ENCODE measurements at places on chromosomes 5 and 9. TPM values are rescaled to one million over a fixed set of nuclear protein-coding genes. Genes with fewer than 3 reads are reported as not detected.
A peak's percentile ranks its signal among the peaks of the same experiment; 100 is the strongest.

DNA sequence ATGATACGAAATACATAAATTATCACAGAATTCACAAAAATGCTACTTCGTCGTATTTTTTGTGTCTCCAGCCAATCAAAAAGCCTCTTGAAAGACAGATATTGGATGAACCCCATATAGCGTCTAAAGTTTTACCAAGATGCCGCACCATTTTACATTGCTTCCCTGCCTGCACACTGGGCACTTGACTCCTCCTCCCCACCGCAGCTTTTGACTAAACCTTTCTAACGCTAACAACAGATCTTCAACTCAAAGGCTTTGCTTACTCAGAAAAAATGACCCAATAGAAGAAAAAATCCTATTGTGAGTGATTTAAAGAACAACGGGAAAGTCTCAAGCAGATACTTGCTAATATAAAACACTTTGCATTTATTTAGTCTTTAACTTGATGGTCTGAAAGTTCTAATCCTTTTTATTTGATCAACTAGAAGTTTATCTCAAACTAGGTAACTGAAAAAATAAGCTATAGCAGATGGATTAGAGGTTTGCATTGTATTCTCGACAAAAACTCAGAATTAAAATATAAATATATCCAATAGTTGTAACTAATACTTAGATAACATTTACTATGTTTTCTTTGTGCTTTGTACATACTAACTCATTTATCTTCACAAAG, 609.1 kb upstream of the DMAC1 start:
- H3K27ac ChIP-seq = no peak overlapping the region
- H3K27me3 ChIP-seq = no peaks in the 10 kb centered on the region
- H3K4me3 ChIP-seq = no peak overlapping the region
- no peaks in the 10 kb centered on the region for H3K36me3 ChIP-seq

GRCh38 chr9:72304538-72304937, 60.5 kb downstream of the ZFAND5 start:
- no peaks in the 10 kb centered on the region for H3K36me3 ChIP-seq
- peak overlapping the region; percentile 25 for H3K4me3 ChIP-seq
- no peak for DNase-seq
- no peaks in the 10 kb centered on the region for H3K27me3 ChIP-seq

- no peaks in the 10 kb centered on the region for H3K36me3 ChIP-seq
- peak within 1 kb of the TSS; percentile 99 for H3K4me3 ChIP-seq
- peak within 1 kb of the TSS; percentile 86 for H3K27ac ChIP-seq
These were observed at the start of gene PCBD2 for GRCh38 chr5:134904610-134905245. PCBD2 (plus strand) TSS chr5:134905131; CDS start chr5:134905140, 9 bp downstream.

FXN gene
- total RNA-seq = 19.5 TPM

DNA sequence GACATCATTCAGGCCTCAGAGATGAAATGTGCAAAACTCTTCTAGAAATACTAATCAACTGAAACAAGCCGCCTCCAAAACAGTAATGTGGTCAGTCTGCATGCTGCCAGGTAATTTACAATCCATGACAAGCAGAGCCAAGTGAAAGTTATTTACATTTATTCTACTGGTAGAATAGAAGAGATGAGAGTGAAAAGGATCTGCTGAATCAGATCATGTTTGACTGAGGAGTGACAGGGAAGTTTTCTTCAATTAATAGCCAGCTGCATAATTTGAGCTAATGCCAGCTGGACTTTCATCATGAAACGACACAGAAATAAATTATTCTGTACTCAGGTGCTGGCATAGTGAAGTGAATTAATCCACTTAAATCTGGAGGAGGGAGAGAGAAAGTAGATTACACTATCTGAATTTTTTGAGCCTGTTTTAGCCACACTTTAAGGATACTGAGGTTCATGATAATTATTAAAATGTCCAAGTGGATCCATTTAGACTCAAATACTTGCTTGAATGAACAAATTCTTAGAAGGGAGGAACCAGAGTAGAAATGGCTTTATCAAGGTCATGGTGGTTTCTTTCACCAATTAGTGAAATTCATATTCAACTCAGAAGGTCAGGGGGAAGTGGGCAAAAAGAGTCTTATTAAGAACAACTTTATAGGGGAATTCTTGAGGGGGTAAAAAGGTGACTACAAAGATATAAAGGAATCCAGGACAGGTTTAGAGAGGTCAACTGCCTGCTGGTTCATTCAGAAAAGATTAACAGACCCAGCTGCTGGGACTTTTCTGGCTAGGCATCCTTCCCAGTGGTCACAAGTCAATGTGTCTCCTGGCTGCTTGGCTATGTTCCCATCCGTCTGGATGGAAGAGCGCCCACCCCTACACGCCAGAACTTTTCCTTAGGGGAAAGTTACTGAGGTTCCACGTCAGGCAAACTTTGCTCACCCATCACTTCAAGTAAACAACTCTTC, 350.4 kb downstream of the PDE4D start:
- H3K36me3 ChIP-seq = no peaks in the 10 kb centered on the region
- H3K4me3 ChIP-seq = no peak overlapping the region
- peak overlapping the region; percentile 35 for H3K27ac ChIP-seq
- no peaks in the 10 kb centered on the region for H3K27me3 ChIP-seq
- no peak for DNase-seq
- peaks cover 37% of the 10 kb centered on the region for H3K4me1 ChIP-seq

- H3K27ac ChIP-seq = no peak overlapping the region
- DNase-seq = no peak
- H3K4me3 ChIP-seq = no peak overlapping the region
- 0 out of 2 replicates have a peak, but pooled peaks cover 4% of the 10 kb centered on the region for H3K27me3 ChIP-seq
- H3K36me3 ChIP-seq = no peaks in the 10 kb centered on the region
These were observed 73.0 kb downstream of the PTPDC1 start for GRCh38 chr9:94157050-94157801.

EGFL7 gene
- 53.1 TPM for total RNA-seq

DNA sequence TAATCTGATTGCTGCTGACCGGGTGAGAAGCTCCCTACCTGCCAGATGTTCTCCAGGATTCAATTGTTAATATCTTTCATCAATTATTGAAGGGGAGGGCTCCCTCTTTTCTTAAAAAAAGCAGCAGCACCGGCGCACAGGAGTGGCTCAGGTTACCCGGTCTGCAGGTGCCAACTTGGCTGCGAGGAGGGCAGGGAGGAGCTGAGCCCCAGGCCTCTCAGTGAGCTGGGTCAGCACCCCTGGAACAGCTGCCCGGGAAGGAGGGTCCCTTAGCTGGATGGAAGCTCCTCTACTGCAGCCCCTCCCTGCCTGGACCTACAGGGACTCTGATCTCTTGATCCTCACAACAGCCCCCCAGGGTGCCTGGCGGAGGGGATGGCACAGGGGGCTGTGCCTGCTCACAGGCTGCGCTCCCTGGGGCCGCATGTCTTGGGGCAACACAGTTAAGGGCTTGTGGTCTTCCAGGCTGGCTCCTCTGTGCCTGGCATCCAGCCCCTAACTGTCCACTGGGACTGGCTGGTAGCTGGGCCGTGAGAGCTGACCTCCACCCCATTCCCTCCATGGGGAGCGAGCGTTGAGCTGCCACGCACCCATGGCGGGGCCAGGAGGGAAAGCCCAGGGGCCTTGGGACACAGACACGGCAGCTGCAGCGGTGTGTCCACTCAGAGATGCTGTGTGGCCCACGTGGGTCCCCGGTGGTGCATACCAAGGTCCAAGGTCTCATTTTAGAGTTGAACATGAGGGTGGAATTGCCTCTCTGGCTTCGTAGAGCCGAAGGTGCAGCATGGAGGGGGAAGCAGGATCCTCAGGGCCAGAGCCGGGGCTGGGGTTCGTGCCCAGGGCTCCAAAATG, 28.6 kb upstream of the TMEM250 start:
- H3K4me1 ChIP-seq = no peaks in the 10 kb centered on the region
- no peaks in the 10 kb centered on the region for H3K36me3 ChIP-seq
- DNase-seq = no peak
- H3K4me3 ChIP-seq = no peak overlapping the region

- H3K36me3 ChIP-seq = no peaks in the 10 kb centered on the region
- no peak for DNase-seq
- H3K27me3 ChIP-seq = peaks cover 75% of the 10 kb centered on the region
- H3K4me3 ChIP-seq = no peak overlapping the region
These were observed 295.5 kb upstream of the MSX2 start for GRCh38 chr5:174428895-174429294.

FST gene
- total RNA-seq = 0.63 TPM

DNA sequence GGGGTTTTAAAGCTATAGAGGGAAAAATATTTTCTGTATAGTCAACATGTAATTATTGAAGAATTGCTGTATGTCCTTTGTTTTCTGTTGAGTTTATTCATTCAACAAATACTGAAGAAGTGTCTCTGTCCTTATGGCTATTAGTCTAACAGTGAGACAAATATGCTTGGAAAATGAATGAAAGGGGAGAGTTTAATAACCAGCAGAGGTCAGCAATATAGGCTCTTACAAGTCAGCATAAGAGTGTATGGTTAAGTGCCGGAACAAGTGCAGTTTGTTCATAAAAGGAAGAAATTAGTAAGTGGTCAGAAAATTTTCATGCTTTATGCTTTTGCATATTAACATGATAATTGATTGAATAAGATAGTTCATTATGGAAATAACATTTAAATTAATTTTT, 3.6 kb downstream of the SCAMP1 start:
- no peaks in the 10 kb centered on the region for H3K27me3 ChIP-seq
- peaks cover 12% of the 10 kb centered on the region for H3K4me1 ChIP-seq
- no peak overlapping the region for H3K4me3 ChIP-seq
- no peak for DNase-seq

- H3K36me3 ChIP-seq = no peaks in the 10 kb centered on the region
- H3K4me3 ChIP-seq = peak overlapping the region; percentile 55
- H3K27ac ChIP-seq = peak overlapping the region; percentile 65
- peak; percentile 81 for DNase-seq
- no peaks in the 10 kb centered on the region for H3K27me3 ChIP-seq
- H3K4me1 ChIP-seq = peaks cover 41% of the 10 kb centered on the region
These were observed 2.0 kb downstream of the PDLIM7 start for GRCh38 chr5:177495243-177496060.

DNA sequence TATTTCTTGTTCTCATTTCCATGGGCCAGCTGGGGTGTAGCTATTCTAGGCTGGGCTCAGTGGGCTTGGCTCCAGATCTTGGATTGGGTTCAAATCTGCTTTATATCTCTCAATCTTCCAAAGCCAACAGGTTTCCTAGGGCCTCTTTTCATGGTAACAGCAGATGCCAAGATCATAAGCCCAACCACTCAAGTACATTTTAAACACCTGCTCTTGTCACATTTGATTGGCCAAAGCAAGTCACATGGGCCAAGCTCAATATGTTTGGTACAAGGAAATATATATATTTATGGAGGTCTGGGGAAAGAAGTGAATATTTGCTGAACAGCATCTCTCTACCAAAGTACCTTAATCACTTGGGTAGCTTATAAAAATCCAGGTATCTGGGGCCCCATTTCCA, 49.5 kb downstream of the MRRF start:
- no peak for DNase-seq
- H3K27ac ChIP-seq = no peak overlapping the region
- H3K4me3 ChIP-seq = no peak overlapping the region
- H3K4me1 ChIP-seq = no peaks in the 10 kb centered on the region
- H3K27me3 ChIP-seq = no peaks in the 10 kb centered on the region

ADAMTS19 gene
- not detected for total RNA-seq

GRCh38 chr5:28483327-28484025, 1445.1 kb upstream of the CDH9 start:
- no peak overlapping the region for H3K4me3 ChIP-seq
- H3K36me3 ChIP-seq = no peaks in the 10 kb centered on the region
- H3K27me3 ChIP-seq = no peaks in the 10 kb centered on the region

- H3K4me1 ChIP-seq = no peaks in the 10 kb centered on the region
- no peaks in the 10 kb centered on the region for H3K36me3 ChIP-seq
- no peak for DNase-seq
- no peak overlapping the region for H3K4me3 ChIP-seq
- H3K27me3 ChIP-seq = peaks cover 70% of the 10 kb centered on the region
These were observed 73.5 kb downstream of the ZNF618 start for GRCh38 chr9:113949571-113950078.

GRCh38 chr5:110053824-110054223, 364.1 kb downstream of the MAN2A1 start:
- no peak for DNase-seq
- no peaks in the 10 kb centered on the region for H3K27me3 ChIP-seq

GRCh38 chr9:32385885-32386283, 1.4 kb downstream of the ACO1 start:
- no peak for DNase-seq
- no peaks in the 10 kb centered on the region for H3K4me1 ChIP-seq
- no peak overlapping the region for H3K4me3 ChIP-seq
- no peaks in the 10 kb centered on the region for H3K36me3 ChIP-seq

DNA sequence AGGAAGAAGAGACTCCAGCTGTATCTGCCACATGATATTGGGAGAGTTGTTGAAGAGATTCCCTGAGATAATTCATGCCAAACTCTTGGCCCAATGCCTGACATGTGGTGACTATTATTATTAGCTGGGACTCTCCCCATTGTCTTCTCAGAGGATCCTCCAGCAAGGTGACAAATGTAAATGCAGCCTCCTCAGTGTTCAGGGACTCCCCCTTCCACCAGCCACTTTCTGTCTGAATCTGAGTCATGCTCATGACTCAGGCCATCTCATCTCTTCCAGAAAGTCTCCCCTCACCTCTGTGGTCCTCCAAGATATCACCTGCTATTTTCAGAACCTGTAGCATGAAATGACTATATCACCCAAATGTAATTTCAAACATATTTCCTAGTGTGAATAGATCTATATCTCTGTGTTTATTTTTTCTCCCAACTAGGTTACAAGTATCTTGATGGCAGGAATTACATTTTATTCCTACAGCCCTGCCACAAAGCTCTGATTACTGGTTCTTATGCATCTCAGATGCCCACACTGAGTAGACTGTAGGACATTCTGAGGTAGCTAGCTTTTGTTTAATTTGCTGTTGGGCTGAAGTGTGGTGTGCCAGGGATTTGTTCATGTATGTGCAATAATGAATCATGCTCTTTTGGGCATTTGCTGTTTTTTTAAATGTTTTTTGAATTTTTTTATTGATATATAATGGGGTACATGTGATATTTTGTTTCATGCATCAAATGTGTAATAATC, 126.6 kb upstream of the IL12B start:
- peaks cover 29% of the 10 kb centered on the region for H3K4me1 ChIP-seq
- H3K36me3 ChIP-seq = no peaks in the 10 kb centered on the region
- H3K27me3 ChIP-seq = no peaks in the 10 kb centered on the region
- no peak overlapping the region for H3K4me3 ChIP-seq

SHOC1 gene
- not detected for total RNA-seq

DNA sequence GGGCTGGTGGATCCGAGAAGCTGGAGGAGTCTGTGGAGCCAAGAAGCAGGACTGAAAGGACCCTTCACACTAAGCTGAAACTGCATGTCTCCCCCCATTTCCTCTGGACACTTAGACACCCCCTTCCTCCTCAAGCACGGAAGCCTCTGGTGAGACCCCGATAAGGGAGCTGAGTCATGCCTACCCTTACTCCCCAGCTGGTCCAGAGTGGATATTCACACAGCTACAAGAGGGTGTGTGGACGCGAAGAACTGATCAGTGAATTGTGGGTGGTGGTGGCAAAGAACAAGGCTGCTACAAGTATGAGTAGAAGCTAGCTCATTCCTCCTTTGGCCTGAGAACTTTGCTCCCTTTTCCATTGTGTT, 4.3 kb downstream of the TLN1 start:
- H3K36me3 ChIP-seq = no peaks in the 10 kb centered on the region
- H3K4me3 ChIP-seq = no peak overlapping the region
- no peaks in the 10 kb centered on the region for H3K27me3 ChIP-seq
- H3K4me1 ChIP-seq = peaks cover 36% of the 10 kb centered on the region
- no peak for DNase-seq
- H3K27ac ChIP-seq = no peak overlapping the region

Measured in PC-9 (cell line).